Upper lobe of left lung (tissue), 6 donors: ENCODE measurements at places on chromosomes 5 and 9.

- no peaks in the 10 kb centered on the region for H3K27me3 ChIP-seq
- no peaks in the 10 kb centered on the region for H3K36me3 ChIP-seq
- no peaks in the 10 kb centered on the region for H3K4me1 ChIP-seq
These were observed 123.3 kb downstream of the PCSK5 start for GRCh38 chr9:76013809-76014208.

GRCh38 chr5:93677359-93677891 lies 64.0 kb downstream of the POU5F2 start:
- H3K4me3 ChIP-seq = no peak overlapping the region
- no peaks in the 10 kb centered on the region for H3K36me3 ChIP-seq
- DNase-seq = peak; percentile 29
- H3K27ac ChIP-seq = no peak overlapping the region

GRCh38 chr5:76582230-76583162 lies 40.7 kb downstream of the F2RL2 start:
- no peak overlapping the region for H3K27ac ChIP-seq
- no peaks in the 10 kb centered on the region for H3K36me3 ChIP-seq
- H3K27me3 ChIP-seq = no peaks in the 10 kb centered on the region
- H3K4me1 ChIP-seq = peaks cover 4% of the 10 kb centered on the region
- H3K4me3 ChIP-seq = no peak overlapping the region

- no peak for DNase-seq
- no peak overlapping the region for H3K27ac ChIP-seq
- H3K36me3 ChIP-seq = no peaks in the 10 kb centered on the region
- no peaks in the 10 kb centered on the region for H3K4me1 ChIP-seq
- H3K27me3 ChIP-seq = no peaks in the 10 kb centered on the region
- H3K4me3 ChIP-seq = no peak overlapping the region
These were observed 485.2 kb downstream of the RAB3C start for GRCh38 chr5:59067956-59068656.

- no peak overlapping the region for H3K27ac ChIP-seq
- no peaks in the 10 kb centered on the region for H3K36me3 ChIP-seq
- no peaks in the 10 kb centered on the region for H3K27me3 ChIP-seq
- DNase-seq = no peak
- no peak overlapping the region for H3K4me3 ChIP-seq
These were observed 9.6 kb downstream of the ACSL6 start for GRCh38 chr5:132001647-132002561.

GRCh38 chr9:129873563-129874190 lies 38.4 kb downstream of the USP20 start:
- DNase-seq = no peak
- H3K27me3 ChIP-seq = no peaks in the 10 kb centered on the region
- H3K4me1 ChIP-seq = no peaks in the 10 kb centered on the region
- no peak overlapping the region for H3K4me3 ChIP-seq
- H3K27ac ChIP-seq = no peak overlapping the region

- no peaks in the 10 kb centered on the region for H3K36me3 ChIP-seq
- peaks cover 4% of the 10 kb centered on the region for H3K4me1 ChIP-seq
- peak overlapping the region; percentile 87 for H3K27ac ChIP-seq
- peak; percentile 86 for DNase-seq
These were observed 12.0 kb downstream of the IRX2 start for GRCh38 chr5:2739360-2740050.

DNA sequence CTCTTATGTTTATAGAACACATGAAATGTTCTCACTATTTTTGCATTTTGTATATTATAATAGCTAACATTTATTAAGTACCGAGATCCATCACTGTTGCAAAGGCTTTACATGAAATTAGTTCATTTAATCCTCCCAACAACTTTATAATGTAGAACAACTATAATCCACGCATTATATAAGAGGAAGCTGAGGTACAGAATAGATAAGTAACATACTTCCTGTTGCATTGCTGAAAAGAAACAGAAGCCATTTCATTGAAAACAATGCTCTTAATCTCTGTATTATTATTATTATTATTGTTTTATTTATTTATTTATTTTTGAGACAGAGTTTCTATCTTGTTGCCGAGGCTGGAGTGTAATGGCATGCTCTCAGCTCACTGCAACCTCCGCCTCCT lies 7.9 kb upstream of the INSYN2B start:
- H3K27ac ChIP-seq = no peak overlapping the region
- H3K4me1 ChIP-seq = no peaks in the 10 kb centered on the region
- no peak overlapping the region for H3K4me3 ChIP-seq
- H3K36me3 ChIP-seq = peaks cover 6% of the 10 kb centered on the region
- H3K27me3 ChIP-seq = no peaks in the 10 kb centered on the region
- DNase-seq = no peak

GRCh38 chr9:86804011-86804410 lies 143.3 kb downstream of the GAS1 start:
- no peak for DNase-seq
- no peak overlapping the region for H3K27ac ChIP-seq
- no peaks in the 10 kb centered on the region for H3K36me3 ChIP-seq
- no peaks in the 10 kb centered on the region for H3K4me1 ChIP-seq
- no peak overlapping the region for H3K4me3 ChIP-seq

DNA sequence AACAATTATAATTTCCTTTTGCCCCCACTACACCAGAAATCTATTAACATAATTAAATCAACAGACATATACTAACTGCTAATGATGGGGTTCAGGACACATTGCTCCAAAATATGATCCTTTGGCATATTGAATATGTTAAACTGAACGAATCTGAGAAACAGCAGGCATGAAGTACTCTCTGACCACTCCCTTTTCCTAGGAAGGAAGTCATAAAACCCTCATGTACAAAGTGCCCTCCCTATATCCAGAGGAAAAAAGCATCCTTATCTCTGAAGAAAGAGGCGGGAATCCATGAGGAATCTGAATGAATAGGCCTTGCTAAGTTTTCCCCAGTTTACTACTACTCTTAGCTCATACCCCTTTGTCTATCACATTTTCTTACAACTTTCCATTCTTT lies 67.9 kb downstream of the ADAMTS6 start:
- no peaks in the 10 kb centered on the region for H3K27me3 ChIP-seq
- no peak overlapping the region for H3K4me3 ChIP-seq
- no peaks in the 10 kb centered on the region for H3K4me1 ChIP-seq
- H3K36me3 ChIP-seq = no peaks in the 10 kb centered on the region
- no peak for DNase-seq
